Hematopoietic multipotent progenitor cell (in vitro differentiated cells): ENCODE measurements at places on chromosomes 1 and 21. TPM values are rescaled to one million over a fixed set of nuclear protein-coding genes. Genes with fewer than 3 reads are reported as not detected.

DNA sequence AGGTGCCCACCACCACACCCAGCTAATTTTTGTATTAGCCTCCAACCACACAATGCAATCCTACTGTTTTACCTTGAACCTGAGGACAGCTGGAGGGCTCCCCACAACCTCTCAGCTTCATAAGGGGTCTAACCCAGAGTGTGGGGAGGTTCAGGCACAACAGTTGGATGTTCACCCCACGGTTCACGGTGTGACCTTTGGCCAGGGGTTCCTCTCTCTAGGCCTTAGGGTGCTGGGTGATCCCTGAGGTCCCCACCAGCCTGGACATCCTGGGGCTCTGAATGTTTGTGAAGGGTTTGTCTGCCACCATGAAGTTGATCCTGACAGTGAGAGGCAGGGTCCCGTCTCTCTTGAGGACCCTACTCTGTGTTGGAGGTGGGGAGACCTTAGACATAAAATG lies 3.9 kb downstream of the ACOT11 start:
- no peak for DNase-seq

GRCh38 chr1:181390410-181391077 lies 92.8 kb upstream of the CACNA1E start:
- DNase-seq: no peak

Gene PLA2G2C
- not detected for total RNA-seq

Gene FMO4
- total RNA-seq: 1.9 TPM

Gene MORC3
- 16.2 TPM for total RNA-seq

Gene PTPRF
- total RNA-seq: 1.9 TPM

DNA sequence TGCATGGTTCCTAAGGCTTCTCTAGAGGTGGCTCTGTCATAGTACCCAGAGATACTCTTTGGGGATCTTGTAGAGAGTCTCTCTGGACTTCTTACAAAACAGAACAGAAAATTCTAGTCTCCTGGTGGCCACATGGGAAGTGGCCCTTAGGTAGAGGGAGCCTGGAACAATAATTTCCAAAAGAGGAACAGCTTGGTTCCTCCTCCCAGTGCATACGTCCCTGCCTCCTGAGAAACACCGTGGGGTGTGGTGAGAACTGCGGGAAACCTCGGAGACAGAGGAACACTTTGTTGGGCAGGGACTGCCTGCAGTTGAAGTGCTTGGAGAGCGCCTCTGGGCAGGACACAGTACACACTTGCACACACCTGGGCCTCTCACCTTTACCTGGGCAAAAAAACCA lies 38.8 kb upstream of the EPHA8 start:
- no peak for DNase-seq

GRCh38 chr1:226674892-226675714 lies 64.0 kb downstream of the ITPKB start:
- peak; percentile 59 for DNase-seq

DNA sequence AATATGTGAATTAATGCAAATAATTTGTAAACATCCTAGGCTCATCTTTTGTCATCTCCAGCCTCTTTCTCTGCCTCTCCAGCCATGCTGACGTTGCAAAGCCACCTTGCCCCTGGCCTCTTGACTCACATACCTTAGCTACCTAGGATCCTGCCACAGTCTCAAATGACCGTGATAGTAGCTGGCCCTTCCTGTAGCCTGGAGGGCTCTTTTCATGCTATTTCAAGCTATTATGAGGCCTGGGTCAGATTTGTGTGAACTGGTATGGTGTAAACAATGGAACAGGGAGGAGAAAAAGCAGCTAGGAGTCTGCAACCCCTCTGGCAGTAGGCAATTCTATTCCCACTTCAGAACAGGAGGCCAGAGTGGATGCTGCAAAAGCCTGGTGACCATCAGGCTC lies 337.7 kb downstream of the DISC1 start:
- no peak for DNase-seq
